ENCODE measurements at places on chromosomes 2 and 18.

GRCh38 chr2:162219426-162219825, 23.8 kb downstream of the FAP start:
- no peak for DNase-seq

DNA sequence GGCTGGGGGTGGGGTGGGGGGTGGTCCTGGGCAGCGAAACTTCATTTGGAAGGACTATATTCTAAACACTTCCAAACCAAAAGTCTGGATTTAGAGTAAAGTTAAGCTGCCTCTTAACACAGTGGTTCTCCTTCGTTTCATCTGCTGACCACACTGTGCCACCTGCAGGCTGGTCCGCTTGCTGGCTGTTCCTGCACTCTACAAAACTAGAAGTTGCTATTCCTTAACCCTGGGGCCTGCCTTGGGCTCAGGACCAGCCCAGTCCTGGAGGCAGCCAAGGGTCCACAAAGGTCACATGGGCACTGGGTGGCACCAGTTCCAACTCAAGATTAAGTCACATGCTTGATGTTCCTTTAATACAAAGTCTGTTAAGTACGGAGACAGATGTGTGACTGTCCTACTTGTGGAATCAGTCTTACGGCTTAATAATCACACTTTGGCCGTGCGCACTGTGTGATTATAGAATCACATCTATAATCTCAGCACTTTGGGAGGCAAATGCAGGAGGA, 195.4 kb downstream of the FAM210A start:
- DNase-seq, result peak; percentile 75

DNA sequence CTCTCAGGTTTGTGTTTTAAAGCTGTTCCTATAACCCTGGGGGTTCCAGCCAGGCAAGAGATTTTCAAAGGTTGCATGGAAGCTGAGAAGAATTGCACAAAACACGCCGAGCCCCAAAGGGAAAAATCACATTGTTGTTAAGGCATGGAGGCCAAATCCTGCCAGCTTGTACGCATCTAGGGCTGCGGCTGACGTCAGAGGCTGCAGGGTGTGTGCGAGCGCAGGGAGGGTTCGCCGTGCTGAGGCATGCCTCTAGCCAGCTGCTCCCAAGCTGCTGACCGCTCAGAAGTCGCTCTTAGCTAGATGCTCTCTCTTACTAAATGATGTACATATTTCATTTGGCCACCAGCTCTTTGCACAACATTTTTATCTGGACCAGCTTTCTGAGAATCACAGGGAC, 191.8 kb downstream of the LPIN1 start:
- peak; percentile 40 for DNase-seq

- no peak for DNase-seq
Observed at GRCh38 chr2:198411936-198412335, 607.5 kb downstream of the PLCL1 start.

DNA sequence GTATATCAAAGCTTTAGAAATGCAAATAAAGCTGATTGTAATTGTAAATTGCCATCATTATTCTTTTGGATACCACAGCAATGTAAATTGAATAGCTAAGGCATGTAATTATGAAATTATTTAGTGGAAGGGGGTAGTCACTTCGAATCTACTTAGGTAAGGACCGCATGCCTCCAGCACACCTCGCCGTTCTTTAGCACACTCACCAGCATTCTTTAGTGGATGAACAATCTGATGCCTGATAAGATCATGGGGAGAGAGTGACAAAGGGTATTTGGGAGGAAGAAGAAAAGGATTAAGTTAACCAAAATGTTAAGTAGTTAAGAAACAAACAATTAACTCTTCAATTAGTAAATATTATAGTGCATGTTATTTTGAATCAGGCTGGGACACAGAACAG, 46.4 kb upstream of the DSC1 start:
- no peak for DNase-seq

DNA sequence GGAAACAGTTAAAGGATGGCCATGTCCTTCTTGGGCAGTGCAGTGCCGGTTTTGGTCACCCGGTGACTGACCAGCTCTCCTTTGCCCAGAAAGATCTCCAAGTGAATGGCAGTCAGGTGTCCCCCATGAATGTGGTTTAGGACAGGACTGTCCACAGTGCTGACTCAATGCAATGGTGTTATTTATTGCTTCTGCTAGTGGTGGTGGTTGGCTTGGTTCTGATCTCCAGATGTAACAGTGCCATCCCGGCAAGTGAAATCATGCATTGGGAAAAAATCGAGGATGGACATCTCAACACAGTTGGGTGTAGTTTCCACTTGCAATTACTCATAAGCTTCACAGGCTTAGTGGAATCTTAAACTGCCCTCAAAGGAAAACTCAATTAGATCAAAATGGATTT, 81.9 kb downstream of the TGOLN2 start:
- DNase-seq, result no peak

GRCh38 chr2:20568501-20569463, 82.1 kb downstream of the HS1BP3 start:
- no peak for DNase-seq

- DNase-seq, result peak; percentile 77
Observed at GRCh38 chr2:29940706-29941105, 19.3 kb upstream of the ALK start.

GRCh38 chr2:54317973-54318372, 61.9 kb upstream of the TSPYL6 start:
- no peak for DNase-seq

- peak; percentile 92 for DNase-seq
Observed at GRCh38 chr18:76428396-76429261, 66.4 kb downstream of the ZNF516 start.

DNA sequence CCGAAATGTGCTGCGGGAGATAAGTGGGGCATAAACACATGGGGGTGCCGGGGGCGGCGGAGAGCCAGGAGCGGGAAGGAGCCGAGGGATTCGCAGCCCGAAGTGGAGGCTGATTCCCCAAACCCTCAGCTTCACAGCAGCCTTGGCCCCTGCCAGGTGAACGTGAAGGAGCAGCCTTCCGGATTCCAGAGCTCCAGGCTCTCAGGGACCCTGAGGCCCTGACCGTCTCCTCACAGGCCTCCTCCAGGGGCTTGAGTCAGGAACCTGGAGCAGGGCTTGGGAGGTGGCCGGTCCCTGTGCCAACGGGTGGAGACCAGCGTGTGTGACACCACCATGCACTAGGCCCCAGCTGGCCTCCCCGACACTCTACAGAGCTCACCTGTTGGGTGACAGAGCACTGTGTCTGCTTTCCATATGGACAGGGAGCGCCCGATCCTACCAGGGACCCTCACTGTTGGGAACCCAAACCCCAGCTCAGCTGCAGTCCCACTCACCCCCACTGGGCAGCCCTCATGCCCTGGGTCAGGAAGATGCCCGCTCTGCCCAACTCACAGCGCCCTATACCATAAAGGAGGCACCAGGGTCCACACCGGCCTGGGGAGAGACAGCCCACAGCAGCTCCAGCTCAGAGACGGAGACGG, 117.6 kb upstream of the OTOS start:
- no peak for DNase-seq

- DNase-seq, result no peak
Observed at GRCh38 chr2:143482316-143482715, 353.1 kb downstream of the ARHGAP15 start.

GRCh38 chr2:12071318-12071717, 324.9 kb downstream of the LPIN1 start:
- DNase-seq, result no peak

Measured in testis (tissue), 5 donors.